ENCODE measurements at places on chromosomes 12 and 14.

- peaks cover 2% of the 10 kb centered on the region for H3K27me3 ChIP-seq
- H3K36me3 ChIP-seq: no peaks in the 10 kb centered on the region
- DNase-seq: no peak
Measured at GRCh38 chr14:104388011-104388521, 191.5 kb upstream of the C14orf180 start.

DNA sequence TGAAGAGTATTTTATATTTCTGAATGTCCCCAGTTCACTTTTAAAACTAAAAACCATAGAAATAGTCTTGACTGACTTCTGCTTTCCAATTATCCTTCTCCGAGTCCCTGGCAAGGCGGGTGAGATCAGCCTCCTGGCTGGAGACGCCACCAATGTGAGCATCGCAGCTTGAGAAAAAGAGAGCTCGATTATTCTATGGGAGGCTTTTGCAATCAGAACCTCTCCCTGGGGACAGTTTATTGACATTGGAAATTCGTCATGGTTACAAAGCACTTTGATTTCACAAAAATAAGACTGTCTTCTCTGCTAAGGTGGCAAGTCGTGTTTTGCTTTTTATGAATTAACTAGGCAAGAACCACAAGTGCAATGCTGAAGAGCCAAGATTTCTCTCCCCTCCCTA lies 23.6 kb upstream of the GPHB5 start:
- H3K4me3 ChIP-seq: no peak overlapping the region
- H3K36me3 ChIP-seq: no peaks in the 10 kb centered on the region
- no peak for DNase-seq
- H3K27ac ChIP-seq: no peak overlapping the region
- H3K27me3 ChIP-seq: no peaks in the 10 kb centered on the region

GRCh38 chr14:55136885-55137786 lies 8.1 kb downstream of the LGALS3 start:
- no peak for DNase-seq
- no peaks in the 10 kb centered on the region for H3K27me3 ChIP-seq
- H3K4me1 ChIP-seq: peaks cover 12% of the 10 kb centered on the region

DNA sequence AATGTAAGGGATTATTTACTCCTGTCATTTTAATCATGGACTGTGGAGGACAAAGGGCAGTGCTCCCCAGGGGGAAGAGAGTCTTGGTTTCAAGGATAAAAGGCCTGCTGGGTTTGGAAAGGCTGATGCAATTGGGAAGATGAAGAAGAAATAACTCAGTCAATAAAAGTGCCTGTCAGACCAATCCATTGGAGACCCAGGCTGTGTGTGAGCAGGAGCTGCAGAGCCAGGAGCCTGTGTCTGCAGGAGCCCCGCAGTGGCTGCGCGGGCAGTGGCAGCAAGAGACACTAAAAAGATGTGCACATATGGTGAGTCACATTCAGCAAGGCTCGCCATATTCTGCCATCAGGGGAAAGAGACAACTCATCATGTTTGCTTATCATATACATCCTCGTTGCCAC lies 90.4 kb downstream of the CRACR2A start:
- no peaks in the 10 kb centered on the region for H3K27me3 ChIP-seq
- no peaks in the 10 kb centered on the region for H3K36me3 ChIP-seq
- H3K4me1 ChIP-seq: no peaks in the 10 kb centered on the region
- DNase-seq: no peak
- no peak overlapping the region for H3K4me3 ChIP-seq

DNA sequence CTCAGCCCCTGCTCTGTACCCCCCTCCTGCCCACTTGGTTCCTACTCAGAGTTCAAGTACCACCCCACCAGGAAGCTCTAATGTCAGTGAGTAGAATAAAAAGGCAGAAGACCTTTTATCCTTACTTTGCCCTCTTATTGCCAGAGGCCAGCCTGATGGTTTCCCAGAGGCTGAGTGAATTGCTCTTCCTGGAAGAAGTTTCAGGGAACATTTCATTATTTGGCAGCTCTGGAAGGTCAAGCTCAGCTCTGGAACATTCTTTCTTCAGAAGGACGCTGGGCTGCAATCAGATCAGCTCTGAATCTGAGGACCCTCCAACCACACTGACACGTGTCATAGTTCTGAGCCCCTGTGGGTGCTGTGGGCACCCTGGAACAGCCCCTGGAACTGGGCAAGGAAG lies 188.9 kb downstream of the ETV6 start:
- no peaks in the 10 kb centered on the region for H3K36me3 ChIP-seq
- no peak for DNase-seq
- H3K27ac ChIP-seq: no peak overlapping the region
- no peaks in the 10 kb centered on the region for H3K27me3 ChIP-seq

- DNase-seq: no peak
- no peak overlapping the region for H3K27ac ChIP-seq
- no peak overlapping the region for H3K4me3 ChIP-seq
- H3K4me1 ChIP-seq: no peaks in the 10 kb centered on the region
- H3K27me3 ChIP-seq: no peaks in the 10 kb centered on the region
Measured at GRCh38 chr12:82783435-82783834, 96.7 kb downstream of the TMTC2 start.

GRCh38 chr12:78442454-78442801 lies 422.1 kb upstream of the SYT1 start:
- no peaks in the 10 kb centered on the region for H3K4me1 ChIP-seq
- no peak for DNase-seq
- H3K36me3 ChIP-seq: no peaks in the 10 kb centered on the region
- H3K27ac ChIP-seq: no peak overlapping the region

DNA sequence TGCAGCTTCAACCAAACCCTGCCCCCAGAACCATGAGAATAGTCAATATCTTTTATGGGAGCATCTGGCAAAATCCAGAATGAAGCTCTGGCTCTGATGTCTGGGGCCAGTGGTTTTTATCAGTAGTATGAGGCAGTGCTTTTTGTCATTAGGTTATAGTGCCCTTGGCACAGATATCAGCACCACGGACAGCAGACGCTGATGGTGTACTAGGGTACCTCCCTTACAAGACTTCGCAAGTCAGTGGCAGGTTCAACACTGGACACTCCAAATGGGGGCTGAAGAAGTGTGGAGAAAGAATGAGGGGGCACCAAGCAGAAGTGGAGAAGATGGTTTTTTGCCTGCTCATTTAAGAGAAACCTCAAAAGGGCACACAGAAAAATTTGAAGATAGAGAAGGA lies 68.2 kb upstream of the E2F7 start:
- no peak overlapping the region for H3K4me3 ChIP-seq
- no peaks in the 10 kb centered on the region for H3K27me3 ChIP-seq
- no peaks in the 10 kb centered on the region for H3K36me3 ChIP-seq

DNA sequence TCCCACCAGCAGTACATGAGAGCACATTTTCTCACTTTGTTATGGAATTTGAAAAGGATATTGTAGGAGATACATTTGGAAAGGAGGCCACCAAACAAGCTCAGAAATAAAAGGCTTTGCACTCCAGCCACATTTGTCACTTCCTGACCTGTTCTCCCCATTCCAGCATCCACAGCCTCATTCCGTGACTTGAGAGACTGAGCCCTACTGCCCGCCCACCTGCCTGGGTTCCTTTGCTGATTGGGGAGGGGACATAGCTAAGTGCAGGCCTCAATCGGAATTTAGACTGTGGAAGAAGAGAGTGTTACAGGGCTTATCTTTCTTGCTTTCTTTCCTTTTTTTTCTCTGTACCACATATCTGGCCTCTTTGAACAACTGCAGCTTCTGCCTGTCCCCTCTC lies 735.4 kb upstream of the TMEM132C start:
- peak overlapping the region; percentile 67 for H3K27ac ChIP-seq
- no peaks in the 10 kb centered on the region for H3K36me3 ChIP-seq
- no peaks in the 10 kb centered on the region for H3K4me1 ChIP-seq
- H3K4me3 ChIP-seq: no peak overlapping the region
- no peak for DNase-seq

GRCh38 chr12:12107678-12108077 lies 36.9 kb downstream of the BCL2L14 start:
- H3K4me1 ChIP-seq: no peaks in the 10 kb centered on the region
- DNase-seq: no peak
- H3K27me3 ChIP-seq: no peaks in the 10 kb centered on the region

- no peak overlapping the region for H3K27ac ChIP-seq
- no peaks in the 10 kb centered on the region for H3K36me3 ChIP-seq
- no peaks in the 10 kb centered on the region for H3K27me3 ChIP-seq
Measured at GRCh38 chr12:108884116-108885012, 4.5 kb downstream of the DAO start.

DNA sequence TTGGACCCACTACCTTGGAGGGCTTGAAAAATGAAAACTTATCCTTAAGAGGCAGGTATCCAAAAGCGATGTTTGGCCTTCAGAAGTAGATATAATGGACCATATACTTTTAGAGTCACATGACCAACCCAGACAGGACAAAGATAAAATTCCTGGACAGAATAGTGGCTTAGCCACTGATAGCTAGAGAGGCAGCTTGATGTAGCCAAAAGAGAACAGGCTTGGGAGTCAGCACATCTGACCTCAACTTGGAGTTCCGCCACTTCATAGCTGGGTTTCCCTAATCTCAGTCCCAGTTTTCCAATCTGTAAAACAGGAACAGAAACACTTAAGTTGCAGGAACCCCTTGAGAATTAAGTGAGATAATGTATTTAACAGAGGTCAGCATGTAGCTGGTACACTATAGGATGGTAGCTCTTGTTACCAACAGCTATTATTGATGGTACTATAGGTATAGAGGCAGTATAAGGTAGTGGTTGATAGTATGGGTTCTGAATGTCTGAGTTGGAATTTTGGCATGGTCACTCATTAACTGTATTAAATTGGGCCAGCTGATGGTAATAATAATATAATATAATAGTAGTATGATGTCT lies 63.2 kb upstream of the USP44 start:
- H3K4me3 ChIP-seq: no peak overlapping the region
- no peak overlapping the region for H3K27ac ChIP-seq

- no peak overlapping the region for H3K27ac ChIP-seq
- H3K36me3 ChIP-seq: no peaks in the 10 kb centered on the region
- no peaks in the 10 kb centered on the region for H3K27me3 ChIP-seq
- no peak for DNase-seq
- H3K4me3 ChIP-seq: no peak overlapping the region
Measured at GRCh38 chr14:76337635-76338545, 38.0 kb upstream of the ESRRB start.

GRCh38 chr12:88184196-88184595 lies 42.1 kb downstream of the TMTC3 start:
- H3K27ac ChIP-seq: peak overlapping the region; percentile 48
- peaks cover 2% of the 10 kb centered on the region for H3K36me3 ChIP-seq
- peak; percentile 9 for DNase-seq
- H3K27me3 ChIP-seq: no peaks in the 10 kb centered on the region
- H3K4me1 ChIP-seq: peaks cover 92% of the 10 kb centered on the region
- H3K4me3 ChIP-seq: no peak overlapping the region

Data from Caco-2 (cell line).